ENCODE measurements at places on chromosomes 4 and X.

GRCh38 chrX:39360101-39360500 lies 558.8 kb downstream of the MID1IP1 start:
- DNase-seq, result no peak

- DNase-seq, result no peak
Measured at GRCh38 chr4:90841676-90842075, 714.5 kb downstream of the CCSER1 start.

GRCh38 chr4:150217192-150217591 lies 138.9 kb downstream of the DCLK2 start:
- no peak for DNase-seq

DNA sequence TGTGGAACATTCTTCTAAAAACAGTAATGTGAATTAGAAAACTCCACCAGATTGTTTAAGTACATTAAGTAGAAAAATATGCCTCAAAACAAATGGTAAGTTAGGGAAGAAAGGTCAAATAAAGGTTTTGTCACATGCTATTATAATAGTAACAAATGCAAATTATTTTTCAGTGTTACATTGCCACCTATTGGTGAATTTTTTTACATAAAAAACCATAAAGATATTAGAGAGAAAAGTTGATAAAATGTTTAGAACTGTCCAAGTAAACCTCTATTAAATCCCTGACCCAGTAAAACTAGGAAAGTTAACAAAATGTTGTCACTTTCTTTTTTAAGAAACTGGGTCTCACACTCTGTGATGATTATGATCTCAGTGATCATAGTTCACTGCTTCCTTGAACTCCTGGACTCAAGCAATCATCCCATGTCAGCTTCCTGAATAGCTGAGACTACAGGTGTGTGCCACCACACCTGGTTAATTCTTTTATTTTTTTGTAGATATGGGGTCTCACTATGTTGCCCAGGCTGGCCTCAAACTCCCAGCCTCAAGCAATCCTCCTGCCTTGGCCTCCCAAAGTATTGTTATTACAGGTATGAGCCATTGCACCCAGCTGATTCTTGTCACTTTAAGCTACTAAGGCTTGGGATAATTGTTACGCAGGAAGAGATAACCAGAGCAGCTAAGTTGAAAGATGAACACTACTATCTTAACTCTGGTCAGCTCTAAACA lies 157.6 kb downstream of the ATRX start:
- no peak for DNase-seq

GRCh38 chr4:138841343-138841742 lies 174.2 kb upstream of the NOCT start:
- DNase-seq, result no peak

GRCh38 chr4:25347971-25348370 lies 29.1 kb upstream of the ANAPC4 start:
- no peak for DNase-seq

- no peak for DNase-seq
Measured at GRCh38 chr4:150136481-150136880, 58.2 kb downstream of the DCLK2 start.

- DNase-seq, result no peak
Measured at GRCh38 chrX:14903891-14904290, 30.7 kb downstream of the MOSPD2 start.

- no peak for DNase-seq
Measured at GRCh38 chrX:92230628-92231027, 451.5 kb downstream of the PCDH11X start.

GRCh38 chrX:151793886-151794285 lies 59.3 kb downstream of the CNGA2 start:
- no peak for DNase-seq

GRCh38 chr4:49032440-49033161 lies 46.5 kb downstream of the CWH43 start:
- DNase-seq, result no peak

GRCh38 chr4:39530682-39531081 lies 3.4 kb upstream of the UGDH start:
- no peak for DNase-seq
